Activated CD8-positive, alpha-beta memory T cell treated with anti-CD3 and anti-CD28 coated beads for 1 hour (primary cell): ENCODE measurements at places on chromosomes 6 and 20.

DNA sequence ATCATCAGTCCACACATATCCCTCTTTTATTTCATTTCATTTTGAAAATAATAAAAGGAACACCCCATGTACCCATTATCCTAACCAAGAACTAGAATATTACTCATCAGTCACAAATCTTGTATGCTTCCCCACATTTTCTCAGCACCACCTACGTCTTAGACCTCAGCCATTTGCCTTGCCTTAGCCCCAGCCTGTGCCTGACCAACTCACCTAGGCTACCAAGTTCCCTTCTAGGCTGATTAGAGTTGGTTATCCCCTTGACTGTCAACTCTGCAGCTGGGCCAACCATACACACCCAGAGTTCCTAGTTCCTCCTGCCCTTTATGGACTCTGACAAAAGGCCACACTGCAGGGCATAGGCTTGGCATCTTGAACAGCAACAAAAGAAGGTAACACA, 33.4 kb upstream of the IPCEF1 start:
- no peak for DNase-seq

DNA sequence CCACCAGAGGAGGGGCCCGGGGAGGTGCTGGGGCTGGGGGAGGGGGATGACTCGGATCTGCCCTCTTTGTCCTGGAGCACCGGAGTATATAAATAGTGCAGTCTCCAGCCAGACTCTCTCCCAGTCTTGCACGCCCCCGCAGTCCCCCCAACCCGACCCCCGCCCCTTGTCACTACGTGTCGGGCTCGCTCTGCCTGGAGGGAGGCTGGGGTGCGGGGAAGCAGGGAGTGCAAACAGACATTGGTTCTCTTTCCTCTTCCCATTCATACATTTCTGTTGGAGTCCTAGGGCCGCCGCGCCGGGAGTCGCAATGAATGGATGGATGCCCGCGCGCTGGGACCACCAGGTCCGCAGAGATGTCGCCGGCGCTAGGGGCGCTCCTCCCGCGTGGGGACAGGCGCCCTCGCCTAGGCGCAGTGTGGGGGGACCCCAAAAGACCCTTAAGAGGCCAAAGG, 179.3 kb downstream of the TBXT start:
- no peak for DNase-seq

GRCh38 chr6:116446399-116446798, 14.8 kb upstream of the CALHM6 start:
- no peak for DNase-seq

GRCh38 chr20:25085756-25086495, 4.0 kb upstream of the VSX1 start:
- DNase-seq: no peak

DNA sequence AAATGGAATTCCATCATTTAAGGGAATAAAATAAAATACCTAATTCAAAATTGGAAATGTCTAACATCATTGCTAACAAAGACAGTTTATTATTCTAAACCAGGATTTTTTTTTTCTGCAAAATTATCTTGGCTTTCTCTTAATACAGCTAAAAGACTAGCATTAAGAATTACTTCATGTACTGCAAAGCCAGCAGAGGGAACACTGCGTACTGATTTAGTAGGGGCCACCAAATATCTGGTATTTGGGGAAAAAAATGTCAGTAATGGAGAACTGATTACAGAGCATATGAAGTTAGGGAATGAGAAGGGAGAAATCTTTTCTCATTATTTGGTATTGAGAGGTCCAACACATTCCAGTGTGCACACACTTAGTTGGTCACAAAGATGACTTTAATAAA, 3.2 kb upstream of the SOX4 start:
- DNase-seq: no peak

- DNase-seq: no peak
Observed at GRCh38 chr20:21074605-21075336, 31.4 kb downstream of the LINC00237 start.

GRCh38 chr6:131524695-131525336, 48.2 kb upstream of the ARG1 start:
- DNase-seq: no peak

DNA sequence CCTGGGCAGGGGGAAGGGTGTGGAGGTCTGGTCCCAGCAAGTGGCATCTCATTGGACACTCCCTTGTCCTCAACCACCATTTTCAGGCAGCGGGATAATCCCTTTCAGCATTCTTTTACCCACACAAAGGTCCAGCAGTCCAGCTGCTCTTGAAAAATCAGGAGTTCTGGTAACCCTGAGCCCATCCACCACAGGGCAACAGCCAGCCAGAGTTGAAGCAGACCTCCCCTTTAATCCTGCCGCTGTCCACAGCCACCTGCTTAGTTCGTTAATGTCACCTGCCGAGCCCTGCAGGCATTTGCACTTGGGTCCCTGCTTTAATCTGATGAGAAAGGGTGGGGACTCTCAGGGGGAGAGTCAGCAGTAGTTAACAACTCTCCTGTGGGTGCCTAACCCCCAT, 11.1 kb downstream of the TMEM74B start:
- DNase-seq: no peak

DNA sequence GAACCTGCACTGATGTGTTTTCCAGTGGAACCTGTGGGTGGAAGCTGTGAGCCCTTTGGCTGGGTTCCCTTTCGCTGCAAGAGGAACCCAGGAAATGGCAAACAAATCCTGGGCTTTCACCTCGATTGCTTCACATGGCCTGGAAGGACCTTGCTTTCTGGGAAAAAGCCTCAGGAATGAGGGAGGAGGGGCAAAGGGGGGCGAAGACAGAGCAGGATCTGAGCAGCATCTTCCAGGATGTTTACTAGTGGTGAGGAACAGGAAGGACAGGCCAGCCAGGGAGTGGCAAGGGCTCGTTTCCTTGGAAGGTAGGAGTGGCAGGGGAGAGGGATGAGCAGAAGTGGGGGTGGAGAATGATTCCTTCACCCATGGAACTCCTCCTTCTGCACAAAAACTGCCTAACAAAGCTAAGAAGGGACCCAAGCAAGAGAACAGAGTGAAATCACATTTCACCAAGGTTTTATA, 5.9 kb downstream of the SLC2A10 start:
- no peak for DNase-seq

DNA sequence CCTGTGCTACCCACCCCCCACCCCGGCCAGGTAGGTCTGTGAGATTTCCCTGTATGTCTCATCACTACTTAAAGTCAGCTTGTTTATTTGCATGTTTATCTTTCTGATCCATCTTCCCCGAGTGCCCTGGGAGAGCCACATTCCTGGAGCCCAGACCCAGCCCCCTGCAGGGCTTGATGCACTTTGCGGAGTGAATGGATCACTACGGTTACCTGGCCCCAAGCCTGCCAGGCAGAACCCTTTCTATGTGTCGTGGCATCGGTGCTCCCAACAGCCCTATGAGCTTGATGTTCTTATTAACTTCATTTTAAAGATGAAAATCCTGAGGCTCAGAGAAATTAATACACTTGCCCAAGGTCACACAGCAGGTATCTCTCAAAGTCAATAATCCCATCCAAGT, 13.6 kb upstream of the SLCO4A1 start:
- no peak for DNase-seq

- no peak for DNase-seq
Observed at GRCh38 chr6:149923327-149923986, 536 bp upstream of the RAET1G start.

GRCh38 chr6:30447237-30447636, 42.1 kb upstream of the HLA-E start:
- no peak for DNase-seq

GRCh38 chr6:11386323-11386722, 151.2 kb upstream of the TMEM170B start:
- DNase-seq: no peak

DNA sequence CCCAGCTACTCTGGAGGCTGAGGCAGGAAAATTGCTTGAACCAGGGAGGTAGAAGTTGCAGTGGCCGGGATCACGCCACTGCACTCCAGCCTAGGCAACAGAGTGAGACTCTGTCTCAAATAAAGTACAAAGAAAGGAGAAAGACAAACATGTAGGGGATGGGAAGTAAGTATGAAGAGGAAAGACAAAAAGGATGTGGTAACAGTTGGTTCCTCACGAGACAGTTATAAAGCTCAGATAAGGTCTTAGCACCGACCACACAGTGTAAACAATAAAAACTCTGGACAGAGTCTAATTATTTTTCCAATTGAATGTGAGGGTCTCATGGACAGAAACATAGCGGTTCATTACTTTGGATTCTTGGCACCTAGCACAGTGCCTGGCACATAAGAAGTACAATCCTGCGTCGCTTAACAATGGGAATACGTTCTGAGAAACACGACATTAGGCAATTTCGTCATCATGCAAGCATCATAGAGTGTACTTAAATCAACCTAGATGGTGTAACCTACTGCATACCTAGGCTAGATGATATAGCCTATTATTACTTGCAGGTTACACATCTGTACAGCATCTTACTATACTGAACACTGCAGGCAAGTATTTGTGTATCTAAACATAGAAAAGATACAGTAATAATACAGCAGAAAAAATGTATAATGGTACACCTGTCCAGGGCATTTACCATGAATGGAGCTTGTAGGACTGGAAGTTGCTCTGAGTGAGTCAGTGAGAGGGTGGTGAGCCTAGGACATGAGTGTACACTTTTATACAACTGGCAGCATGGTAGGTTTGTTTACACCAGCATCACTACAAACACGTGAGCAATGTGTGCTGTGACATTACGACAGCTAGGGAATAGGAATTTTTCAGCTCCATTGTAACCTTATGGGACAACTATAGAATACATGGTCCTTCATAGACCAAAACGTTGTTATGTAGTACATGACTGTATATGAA, 38.2 kb downstream of the MBOAT1 start:
- no peak for DNase-seq

DNA sequence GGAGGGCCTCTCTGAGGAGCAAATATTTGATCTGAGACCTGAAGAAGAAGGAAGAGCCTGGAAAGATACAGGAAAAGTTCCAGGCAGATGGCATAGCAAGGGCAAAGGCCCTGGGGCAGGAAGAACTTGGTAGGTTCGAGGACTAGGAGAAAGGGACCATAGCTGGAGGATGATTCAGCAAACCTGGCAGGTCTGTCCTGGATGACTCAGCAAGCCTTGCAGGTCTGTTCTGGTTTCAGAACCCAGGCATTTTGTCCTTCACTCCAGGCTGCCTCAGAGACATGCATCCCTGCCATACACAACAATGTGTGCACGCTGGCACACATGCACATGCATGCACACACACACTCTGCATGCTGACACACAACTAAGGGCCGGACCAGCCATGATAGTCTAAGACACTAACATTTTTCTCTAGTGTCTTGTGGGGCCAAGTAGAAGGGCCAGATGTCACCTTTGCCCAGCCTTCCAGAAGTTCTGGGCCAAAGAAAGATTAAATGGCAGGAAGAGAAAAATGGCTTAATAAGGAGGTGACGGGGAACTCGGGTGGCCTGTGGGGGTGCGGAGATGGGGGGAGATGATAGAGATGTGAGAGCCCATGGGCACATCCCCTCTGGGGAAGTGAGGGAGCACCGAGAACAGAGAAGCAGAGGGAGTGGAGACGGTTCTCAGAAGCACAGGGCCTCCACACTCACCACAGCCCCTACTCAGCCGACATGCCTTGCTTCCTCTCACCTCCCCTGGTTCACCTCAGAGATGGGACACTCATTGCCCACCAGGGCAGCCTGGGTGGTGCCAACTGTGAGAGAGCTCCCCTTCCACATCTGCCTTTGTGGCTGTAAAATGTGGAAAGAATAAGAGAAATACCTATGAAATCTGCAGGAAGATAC, 15.4 kb upstream of the TRIB3 start:
- DNase-seq: no peak

GRCh38 chr20:62676976-62677375, 31.7 kb upstream of the NTSR1 start:
- DNase-seq: no peak

GRCh38 chr6:90370493-90370959, 73.9 kb upstream of the BACH2 start:
- no peak for DNase-seq

DNA sequence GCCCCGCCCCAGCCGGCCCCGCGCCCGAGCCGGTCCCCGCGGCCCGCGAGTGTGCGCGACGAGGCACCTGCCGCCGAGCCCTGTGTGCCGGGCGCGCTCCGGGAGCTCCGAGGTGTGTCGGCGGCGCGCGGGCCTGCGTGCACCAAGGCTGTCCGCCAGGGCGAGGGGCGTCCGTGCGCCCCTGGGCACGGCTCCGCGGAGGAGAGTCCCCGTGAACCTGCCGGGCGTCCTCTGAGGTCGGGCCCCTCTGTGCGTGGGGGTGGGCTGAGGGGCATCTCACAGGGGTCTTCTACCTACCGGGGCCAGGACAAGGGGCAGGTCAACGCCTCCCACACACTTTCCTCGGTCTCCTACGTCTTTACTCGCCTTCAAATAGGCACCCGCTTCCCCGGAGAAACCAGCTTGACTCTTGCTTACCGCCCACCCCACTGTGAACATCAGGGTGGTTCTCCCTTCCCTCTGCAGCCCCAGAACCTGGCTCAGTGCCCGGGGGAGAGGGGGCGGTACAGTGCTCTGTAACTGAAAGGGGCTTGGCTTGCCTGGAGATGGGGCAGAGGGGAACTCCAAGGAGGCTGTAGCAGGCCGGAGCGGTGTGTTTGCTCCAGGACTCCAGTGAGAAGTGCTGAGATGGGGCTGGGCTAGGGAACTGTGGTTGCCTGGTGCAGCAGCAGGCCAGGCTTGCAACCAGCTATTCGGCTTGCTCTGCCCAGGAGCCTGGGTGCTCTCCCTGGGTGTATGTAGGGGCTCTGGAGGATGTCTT, at the start of gene SAMD10:
Gene SAMD10, minus strand, starts transcription at position 86 of the 760 bp plus-strand sequence. CDS start 175 bp downstream, outside the sequence.
- no peak for DNase-seq

GRCh38 chr6:14372734-14373489, 255.3 kb downstream of the CD83 start:
- no peak for DNase-seq

GRCh38 chr6:100084316-100084990, 90.4 kb upstream of the MCHR2 start:
- DNase-seq: no peak

GRCh38 chr6:51049983-51050877, 231.6 kb downstream of the TFAP2B start:
- no peak for DNase-seq

DNA sequence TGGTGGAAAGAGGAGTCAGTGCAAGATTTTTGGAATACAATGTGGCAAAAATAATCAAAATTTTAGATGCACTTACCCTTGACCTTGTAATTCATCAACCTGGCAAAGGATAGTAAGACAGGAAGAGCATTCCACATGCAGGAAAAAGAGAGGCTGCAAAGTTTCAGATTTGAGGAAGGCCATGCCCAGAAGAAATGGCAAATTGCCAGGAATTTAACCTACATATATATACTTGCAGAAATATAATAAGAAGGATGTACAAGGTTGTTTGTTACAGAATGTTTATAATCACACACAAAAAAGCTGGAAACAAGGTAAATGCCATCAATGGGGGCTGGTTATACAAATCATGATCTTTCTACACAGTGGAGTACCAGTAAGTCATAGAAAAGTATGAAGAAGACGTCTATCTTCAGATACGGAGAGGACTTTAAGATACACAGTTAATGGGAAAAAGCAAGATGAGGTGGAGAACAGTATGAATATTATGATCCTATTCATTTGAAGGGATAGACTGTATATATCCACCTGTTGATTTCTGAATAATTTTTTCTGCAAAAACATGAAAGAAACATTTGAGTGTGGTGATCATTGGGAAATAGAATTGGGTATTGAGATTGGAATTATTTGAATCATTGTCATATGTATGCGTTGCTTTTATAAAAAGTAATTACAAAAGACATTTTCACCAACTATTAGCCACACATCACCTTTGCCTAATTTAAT, 253.8 kb downstream of the TBC1D7 start:
- no peak for DNase-seq

GRCh38 chr6:26044140-26045064, 42.8 kb upstream of the HFE start:
- DNase-seq: no peak
